AML-193 (cell line): ENCODE measurements at places on chromosomes 7 and 10.

DNA sequence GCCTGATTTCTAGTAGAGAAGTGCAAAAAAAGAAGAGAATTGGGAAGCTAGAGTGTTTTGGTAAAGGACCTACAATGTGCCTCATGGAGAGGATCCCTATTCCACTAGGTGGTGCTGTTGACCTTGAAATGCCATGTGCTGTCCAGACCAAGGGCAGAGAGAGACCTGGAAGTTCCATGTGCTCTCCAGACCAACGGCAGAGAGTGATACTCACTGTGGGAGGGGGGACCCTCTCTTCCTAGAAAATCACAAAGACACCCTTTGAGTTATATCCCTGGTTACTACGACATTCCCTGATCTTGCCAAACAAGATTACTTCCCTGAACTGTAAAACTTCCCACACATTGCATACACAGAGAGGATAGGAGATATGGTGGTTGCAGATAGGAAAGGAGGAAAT is 212.7 kb upstream of the ZNF804B start:
- DNase-seq, result peak; percentile 27

GRCh38 chr10:52213321-52213752 is 100.7 kb upstream of the DKK1 start:
- DNase-seq, result no peak

DNA sequence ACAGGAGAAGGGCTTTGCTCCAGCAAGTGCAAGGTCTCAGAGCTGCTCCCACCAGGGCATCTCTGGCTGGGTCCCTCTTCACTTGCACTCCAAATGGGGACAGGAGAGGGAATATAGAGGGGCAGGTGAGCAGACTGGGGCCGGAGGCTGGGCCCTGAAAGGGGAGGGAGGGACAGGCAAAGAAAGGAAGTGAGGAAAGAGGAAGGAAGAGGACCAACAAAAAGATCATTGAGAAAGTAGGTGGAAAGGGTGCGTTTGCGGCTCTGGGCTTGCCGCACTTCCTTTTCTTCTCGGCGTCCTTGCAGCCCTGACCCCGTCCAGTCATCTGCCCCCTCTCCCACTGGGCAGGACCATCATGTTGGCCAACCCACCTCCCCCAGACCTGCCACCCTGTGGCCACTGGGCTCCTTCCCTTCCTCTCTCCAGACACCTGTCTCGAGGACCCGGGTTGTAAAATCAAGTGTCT is 14.0 kb downstream of the ITPRIP start:
- peak; percentile 91 for DNase-seq

- no peak for DNase-seq
Measured at GRCh38 chr10:54797636-54798321, 3.3 kb downstream of the PCDH15 start.

GRCh38 chr7:84536271-84536870 is 341.8 kb upstream of the SEMA3A start:
- DNase-seq, result no peak
